ENCODE measurements at places on chromosomes 5 and 9.
A peak's percentile ranks its signal among the peaks of the same experiment; 100 is the strongest.

DNA sequence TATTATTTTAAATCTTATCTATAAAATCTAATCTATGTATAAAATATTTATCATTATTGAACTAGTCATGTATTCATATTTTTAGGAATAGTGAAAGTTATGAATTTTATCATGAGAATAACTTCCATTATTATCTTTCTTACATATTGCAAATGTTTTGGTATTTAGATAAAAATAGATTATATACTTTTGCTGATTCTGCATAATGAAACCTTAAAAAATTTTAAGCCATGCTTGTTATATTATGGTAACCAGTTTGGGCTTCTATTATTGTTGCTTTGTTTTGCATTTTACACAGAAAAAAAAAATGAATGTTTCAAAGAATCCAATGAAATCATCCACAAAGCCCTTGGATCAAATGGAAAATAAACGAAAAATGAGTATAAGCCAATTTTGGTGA is 772.5 kb downstream of the NR2F1-AS1 start:
- no peak for DNase-seq

GRCh38 chr9:16058131-16058549 is 505.3 kb downstream of the CCDC171 start:
- no peak for DNase-seq

- DNase-seq = no peak
These were observed 59.6 kb downstream of the SETX start for GRCh38 chr9:132295181-132295580.

DNA sequence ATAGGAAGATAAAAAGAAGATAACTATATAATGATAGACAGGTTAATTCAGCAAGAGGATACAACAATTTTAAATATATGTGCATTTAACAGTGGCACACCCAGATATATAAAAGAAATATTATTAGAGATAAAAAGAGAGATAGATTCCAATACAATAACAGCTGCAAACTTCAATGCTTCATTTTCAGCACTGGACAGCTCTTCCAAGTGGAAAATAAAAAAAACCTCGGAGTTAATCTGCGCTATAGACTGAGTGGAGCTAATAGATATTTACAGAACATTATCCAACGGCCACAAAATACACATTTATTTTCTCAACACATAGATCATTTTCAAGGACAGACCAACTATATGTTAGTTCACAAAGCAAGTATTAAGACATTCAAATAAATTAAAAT is 1229.5 kb upstream of the CDH6 start:
- DNase-seq = no peak

- DNase-seq = no peak
These were observed 1.4 kb downstream of the NSUN2 start for GRCh38 chr5:6631441-6631840.

DNA sequence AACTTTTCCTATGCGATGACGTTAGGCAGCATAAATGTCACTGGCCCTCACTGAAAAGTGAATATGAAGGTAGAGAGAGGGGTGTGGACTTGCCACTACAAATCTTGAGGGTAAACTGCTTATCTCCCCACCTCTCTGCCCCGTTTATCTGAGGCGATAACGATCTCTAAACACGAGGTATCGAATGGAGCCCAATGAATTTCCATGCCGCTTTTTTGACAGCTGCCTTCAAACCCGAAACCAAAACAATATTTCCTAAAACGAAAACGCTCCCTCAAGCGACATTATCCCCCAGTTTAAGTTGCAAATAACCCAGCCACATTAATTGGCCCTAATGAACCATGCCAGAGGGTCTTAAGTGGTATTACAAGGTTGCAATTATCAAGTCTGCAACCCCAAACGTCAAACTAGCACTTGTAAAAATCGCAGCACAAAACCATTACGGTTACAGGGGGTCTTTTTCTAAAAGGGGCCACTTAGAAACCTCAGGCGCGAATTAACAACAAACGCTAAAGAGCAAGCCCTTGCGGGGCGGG is 1.4 kb downstream of the NR3C1 start:
- DNase-seq = no peak

- peak; percentile 58 for DNase-seq
These were observed at the start of gene BRINP1 for GRCh38 chr9:119368681-119369581. Gene BRINP1, minus strand, starts transcription at chr9:119369435. Its CDS starts 56,080 bp downstream, at chr9:119313355.

Measured in ELF-1 (cell line).